Tibial artery (tissue), 4 donors: ENCODE measurements at places on chromosomes 7 and 10.

DNA sequence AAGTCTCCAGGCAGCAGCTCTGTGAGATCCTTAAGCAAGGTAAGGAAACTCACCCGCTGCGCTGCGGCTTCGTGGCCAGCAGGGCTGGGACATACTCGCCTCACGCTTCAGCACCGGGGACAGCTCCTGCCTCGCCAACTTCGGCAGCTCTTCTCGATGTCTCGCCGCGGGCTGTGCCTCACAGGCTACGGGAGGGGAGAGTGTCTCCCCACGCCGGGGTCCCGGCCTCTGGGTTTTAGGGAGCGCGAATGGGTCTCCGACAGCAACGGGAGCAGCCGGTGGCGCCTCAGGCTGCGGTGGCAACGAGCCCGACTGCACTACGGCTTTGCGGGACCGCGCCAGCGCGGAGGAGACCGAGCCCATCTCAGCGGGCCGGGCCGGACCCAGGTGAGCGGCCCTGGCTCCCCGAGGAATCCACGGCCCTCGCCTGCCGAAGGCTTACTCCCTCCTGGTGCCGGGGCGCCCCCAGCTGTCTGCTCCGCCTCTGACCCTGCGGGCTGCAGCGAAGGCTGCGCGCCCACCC, 62.4 kb downstream of the LSM5 start:
- peak; percentile 69 for DNase-seq

DNA sequence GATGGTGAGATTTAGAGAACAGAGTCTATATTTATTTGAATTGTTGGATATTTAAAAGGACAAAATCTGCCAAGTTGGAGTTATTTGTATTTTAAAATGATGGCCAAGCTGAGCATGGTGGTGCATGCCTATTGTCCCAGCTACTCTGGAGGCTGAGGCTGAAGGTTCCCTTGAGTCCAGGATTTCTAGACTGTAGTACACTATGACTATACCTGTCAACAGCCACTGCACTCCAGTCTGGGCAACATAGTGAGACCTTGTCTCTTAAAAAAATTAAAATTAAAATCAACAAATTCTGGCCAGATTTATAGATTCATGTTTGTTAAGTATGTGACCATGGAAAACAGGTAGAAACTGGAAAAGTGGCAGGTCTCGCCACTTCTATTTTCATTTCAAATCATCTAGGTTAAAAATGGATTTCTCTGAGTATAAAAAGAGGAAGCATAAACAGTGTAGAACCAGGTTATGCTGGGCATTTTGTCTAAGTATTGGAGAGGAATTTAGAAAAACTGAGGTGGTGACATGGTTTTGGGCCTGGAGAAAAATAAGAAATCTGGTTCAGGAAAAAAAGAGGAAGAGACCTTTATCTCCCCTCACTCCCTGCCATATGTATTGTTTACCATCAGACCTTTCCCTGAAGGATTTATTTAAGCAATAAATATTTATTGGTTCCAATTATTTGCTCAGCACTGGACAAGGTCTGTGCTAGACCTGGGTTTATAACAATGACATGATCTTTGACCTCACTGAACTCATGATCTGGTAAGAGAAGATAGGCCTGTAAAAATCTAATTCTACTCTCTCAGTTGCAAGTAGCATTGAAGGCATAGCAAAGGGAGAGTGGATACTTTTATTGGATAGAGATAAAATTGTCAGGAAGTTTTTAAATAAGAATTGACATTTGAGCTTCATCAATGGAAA, 134.2 kb downstream of the TSPAN12 start:
- no peak for DNase-seq

GRCh38 chr10:95333997-95334804, 43.4 kb upstream of the PDLIM1 start:
- DNase-seq, result peak; percentile 85

GRCh38 chr7:44797329-44798258, 1.1 kb downstream of the PPIA start:
- peak; percentile 92 for DNase-seq

GRCh38 chr10:30811276-30812017, 181.9 kb upstream of the LYZL2 start:
- no peak for DNase-seq

DNA sequence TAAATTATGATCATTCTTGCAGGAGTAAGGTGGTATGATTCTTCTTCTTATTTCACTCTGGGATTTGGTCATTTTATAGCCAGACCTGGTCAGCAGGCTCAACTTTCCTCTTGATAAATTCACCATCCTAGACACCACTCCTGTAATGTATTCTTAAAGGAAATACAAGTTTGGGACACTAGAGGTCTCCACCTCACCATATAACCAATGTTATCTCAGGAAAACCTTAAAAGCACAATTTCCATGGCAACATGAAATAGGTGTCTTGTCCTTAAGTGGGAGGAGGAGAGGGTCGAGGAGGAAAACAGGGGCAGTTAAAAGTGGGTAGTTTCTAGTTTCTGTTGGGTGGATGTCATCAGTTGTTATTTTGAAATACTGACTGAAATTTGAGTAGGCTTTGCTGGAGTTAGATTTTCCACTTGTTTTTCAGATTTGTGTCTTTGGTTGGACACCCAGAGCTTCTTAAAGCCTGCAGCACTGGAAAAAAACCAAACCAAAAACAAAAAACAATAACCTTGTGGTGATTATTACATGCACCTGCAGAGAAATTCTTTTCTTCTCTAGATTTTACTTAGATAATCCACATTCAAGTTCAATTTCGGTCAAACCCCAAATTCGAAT, 163.1 kb downstream of the PRKCQ start:
- no peak for DNase-seq

DNA sequence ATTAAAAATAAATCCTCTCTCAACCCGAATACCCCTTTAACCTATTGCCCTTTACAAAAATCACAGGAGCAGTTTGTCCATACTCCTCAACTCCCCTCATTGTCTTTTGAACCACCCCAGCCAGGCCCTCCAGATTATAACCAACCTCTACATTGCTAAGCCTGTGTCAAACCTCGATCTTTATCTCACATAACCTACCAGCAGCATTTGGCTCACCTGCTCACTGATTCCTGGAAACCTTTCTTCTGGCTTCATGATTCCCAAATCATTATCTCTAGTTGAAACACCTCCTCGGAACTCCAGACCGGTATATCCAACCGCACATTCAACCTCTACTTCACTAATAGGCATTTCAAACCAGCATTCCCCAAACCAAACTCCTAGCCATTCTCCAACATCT, 11.8 kb downstream of the SEC61G start:
- no peak for DNase-seq

GRCh38 chr7:88395715-88396114, 89.0 kb upstream of the STEAP4 start:
- no peak for DNase-seq

DNA sequence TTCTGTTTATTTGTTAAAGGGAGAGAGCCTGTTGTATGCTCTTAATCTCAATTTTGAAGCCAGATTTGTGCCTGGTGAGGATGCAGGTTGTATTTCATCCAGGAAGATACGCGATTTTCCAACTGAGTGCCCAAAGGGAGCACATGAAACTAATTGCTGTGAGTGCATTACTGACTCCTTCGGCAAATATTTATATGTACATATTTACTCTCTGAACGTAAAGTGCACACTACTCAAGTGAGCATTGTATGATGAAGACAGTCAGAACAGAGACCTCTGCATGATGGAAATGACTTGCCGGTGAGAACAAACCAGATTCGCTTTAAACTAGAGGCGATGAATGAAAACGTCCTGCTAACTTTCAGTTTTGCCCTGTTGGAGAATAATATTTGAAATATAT, 130.1 kb downstream of the MALRD1 start:
- no peak for DNase-seq

DNA sequence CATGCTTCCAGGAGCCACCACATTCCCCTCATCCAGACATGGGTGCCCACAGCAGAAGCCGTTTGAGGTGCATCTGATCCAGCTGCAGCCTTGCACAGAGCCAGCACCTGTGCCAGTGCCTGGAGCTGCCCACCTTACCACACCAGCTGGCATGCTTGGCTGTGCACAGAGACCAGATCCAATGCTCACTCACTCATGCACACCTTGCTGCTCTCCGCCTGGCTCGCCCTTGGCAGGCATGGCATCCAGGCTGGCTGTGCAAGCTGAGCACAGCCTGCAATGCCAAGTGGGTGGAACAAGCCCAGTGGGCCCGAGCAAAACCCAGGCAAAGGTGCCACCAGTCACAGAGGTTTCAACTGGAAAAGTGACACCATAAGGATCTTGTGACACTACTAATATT, 66.9 kb upstream of the SEMA3A start:
- no peak for DNase-seq

DNA sequence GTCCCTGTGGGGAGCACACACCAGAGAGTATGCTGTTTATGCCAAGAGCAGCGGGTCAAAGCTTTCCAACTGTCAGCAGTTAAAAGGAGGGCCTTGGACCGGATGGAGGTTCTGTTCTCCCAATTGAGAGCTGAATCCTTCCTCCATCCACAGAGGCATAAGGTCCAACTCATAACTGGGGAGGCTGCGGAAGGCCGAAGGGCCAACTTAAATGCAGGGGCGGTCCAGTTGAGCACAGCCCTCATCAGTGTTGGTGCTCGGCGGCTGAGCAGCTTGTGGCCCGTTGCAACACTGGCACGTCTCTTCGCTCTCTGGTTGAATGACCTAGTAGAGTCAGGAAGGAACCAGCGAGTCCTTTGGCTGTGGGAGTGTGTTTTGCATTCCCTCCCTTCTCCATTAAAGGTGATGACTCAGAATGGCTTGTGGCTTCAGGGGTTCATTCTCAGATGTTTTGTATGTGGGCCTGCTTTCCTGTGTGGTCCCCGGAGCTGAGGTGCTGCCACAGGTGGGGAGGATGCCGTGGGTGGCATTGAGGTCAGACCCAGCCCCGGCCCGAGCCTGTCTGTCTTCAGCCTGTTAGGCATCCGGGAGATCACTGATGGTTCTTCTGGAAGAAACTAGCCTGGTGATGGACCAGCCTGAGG, 44.8 kb upstream of the DMBT1 start:
- no peak for DNase-seq

DNA sequence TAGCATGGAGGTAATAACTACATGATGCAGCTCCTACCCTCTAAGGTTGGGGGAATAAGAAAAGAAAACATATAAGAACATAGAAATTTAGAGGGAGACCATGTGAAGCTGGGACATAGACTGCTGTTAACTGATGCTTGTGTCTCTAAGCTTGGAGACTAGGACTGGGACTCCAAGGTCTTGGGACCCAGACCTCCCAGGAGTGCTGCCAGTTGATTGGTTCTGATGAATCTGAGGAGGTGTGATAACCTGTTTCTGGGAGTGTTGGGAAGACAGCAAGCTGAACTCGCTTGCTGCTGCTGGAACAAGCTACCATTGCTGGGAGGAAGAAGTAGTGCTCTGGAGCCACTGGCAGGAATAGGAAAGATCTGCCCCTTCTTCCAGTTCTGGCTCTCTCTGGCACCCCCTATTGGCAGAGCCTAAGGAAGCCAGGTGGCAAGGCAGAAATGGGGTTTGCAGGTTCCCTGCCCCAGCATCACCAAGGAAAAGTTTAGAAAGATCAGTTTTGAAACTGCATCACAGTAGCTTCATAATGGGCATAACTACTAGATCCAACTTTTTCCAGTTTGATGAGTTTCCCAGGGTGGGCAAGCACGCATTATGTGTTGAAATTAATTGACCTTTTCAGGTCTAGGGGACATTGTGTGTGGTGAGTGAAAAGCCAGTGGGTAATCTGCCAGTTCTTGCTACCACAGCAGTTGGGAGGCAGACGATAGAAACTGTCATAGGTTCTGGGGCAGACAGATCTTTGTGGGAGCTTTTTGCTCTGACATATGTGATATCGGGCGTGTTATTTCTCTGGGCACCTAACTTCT, 140.7 kb downstream of the SND1 start:
- DNase-seq, result no peak

DNA sequence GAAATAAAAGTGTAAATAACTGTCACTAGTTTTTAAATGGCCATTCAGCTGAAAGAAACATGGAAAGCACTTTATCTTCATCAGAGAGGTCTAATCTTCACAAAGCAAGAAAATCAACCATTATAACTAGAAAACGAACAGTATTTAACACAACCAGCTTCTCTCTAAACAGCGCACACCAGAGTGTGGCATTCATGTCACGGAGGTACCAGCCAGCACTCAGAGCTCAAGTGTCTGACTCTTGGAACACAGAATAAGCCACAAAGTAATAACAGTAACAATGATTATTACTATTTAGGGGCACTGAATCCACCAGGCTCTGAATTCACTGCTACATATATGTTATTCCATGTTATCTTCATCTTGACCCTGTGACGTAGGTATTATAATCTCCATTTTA, 60.1 kb downstream of the IFIT5 start:
- DNase-seq, result no peak
